Stimulated activated CD8-positive, alpha-beta memory T cell treated with anti-CD3 and anti-CD28 coated beads, Interleukin-2, amount 100 ng/mL, for 1 hour (primary cell): ENCODE measurements at places on chromosomes 4 and X.

GRCh38 chrX:129540722-129541184 lies 694 bp downstream of the OCRL start:
- no peak for DNase-seq

- no peak for DNase-seq
These were observed 69.6 kb upstream of the SLC4A4 start for GRCh38 chr4:71269233-71269632.

DNA sequence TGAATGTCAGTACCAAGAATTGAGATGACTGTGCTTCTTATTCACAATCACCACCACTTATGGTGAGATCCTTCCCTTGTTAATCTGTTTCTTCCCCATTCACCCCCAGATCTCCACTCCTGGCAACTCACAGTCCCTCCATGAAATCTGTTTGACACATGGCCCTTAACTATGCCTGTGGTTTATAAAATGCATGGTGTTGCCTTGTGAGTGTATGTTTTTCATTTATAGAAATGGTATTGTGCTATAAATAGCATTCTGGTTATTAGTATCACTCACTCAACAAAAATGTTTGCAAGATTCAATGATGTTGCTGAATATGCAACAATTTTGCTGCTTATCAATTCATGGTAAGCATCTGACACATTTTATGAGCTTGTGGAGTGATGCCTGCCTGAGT lies 131.0 kb downstream of the PRKX start:
- no peak for DNase-seq

DNA sequence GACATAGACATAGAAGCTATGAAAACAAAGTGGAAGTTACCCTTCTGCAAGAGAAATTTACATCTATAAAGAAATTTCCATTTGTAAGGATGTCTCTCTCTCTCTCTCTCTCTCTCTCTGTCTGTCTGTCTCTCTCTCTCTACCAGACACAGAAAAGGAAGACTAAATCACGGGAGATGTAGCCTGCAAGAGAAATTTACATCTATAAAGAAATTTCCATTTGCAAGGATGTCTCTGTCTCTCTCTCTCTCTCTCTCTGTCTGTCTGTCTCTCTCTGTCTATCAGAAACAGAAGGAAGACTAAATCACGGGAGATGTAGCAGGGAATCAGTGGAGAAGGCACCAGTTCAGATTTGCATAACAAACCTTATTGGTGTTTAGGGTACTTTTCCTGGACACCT lies 65.6 kb upstream of the CTSO start:
- no peak for DNase-seq

GRCh38 chr4:26916195-26916594 lies 55.6 kb downstream of the STIM2 start:
- no peak for DNase-seq

DNA sequence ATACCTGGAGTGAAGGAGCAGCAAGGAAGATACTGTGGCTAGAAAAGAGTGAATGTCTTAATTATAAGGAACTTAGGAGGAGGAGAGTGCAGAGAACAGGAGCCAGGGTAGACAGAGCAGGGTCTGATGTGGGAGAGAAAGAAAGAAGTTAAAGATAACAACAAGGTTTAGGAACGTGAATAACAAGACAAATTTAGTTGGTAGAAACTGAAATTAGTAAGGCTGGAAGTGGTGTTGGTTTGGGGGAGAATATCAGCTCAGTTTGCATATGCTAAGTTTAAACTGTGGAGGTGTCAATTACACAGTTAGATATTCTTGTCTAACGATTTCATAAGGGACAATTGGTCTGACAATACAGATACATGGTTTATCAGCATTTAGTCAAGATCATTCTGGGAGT lies 1123.7 kb upstream of the PABPC4L start:
- DNase-seq = no peak

- no peak for DNase-seq
These were observed 33.9 kb downstream of the CLCN5 start for GRCh38 chrX:49956313-49956712.

DNA sequence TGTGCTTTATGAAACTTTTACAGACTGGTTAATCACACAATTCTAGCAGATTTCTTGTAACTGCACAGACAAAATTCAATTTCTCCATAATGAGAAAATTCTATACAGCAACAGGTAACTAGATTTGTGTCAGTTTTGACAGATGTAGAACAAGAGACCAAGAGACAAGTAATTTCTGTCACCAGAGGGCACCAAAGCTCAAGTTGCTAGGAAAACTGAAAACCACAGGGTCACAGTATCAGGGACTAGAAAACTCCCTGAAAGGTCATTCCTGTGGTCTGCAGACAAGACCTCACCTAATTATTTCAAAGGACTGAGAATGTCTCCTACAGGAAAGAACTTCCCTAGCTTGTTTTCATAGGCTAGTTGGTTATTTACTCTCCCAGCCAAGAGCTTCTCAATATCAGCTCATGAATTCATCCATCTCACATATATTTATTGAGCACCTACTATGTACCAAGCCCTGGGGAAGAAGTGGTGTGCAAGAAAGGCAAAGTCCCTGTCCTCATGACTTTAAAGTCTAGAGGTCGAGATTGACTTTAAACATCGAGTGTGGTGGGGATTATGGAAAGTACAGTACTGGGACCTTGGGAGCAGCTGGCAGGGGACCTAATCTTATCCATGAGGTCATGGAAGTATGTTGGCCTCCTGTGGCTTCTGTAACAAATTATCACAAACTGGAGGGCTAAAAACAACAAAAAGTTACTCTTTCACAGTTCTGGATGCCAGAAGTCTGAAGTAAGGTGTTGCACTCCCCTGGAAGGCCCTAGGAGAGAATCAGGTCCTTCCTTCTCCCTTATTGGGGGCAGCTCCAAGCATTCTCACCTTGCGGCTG lies 47.8 kb upstream of the SETD7 start:
- DNase-seq = no peak

DNA sequence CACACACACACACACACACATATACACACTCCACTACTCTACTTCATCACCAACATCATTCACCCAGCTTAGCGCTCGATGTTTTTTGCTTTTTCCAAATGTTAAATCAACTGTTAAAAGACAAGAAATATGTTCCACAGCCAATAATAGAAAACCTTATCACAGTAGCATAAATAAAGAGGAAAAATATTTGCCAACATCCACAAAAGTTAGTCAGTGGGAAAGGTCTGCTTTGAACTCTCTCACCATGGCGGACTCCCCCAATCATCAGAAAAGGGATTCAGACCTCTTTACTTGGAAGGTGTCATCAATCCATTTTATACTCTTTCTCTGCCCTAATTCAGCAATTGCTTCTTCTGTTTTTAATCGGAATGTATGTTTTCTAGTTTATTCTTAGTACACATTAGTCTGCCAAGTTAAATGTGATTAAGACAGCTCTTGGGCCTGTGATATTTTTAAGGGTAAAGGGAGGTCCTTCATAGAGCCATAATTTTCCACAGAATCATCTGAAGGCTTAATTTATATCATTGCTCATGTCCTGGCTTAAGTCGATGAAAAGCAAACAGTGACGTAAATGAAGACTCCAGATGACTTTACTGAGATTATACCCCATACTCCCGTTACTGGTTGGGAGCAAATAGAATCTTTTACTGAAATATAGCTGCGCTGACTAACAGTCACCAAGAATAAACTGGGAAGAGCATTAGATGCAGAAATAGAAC lies 29.7 kb upstream of the LGI2 start:
- no peak for DNase-seq

GRCh38 chr4:163196926-163197480 lies 30.3 kb upstream of the NAF1 start:
- DNase-seq = no peak

GRCh38 chr4:139853309-139853708 lies 187.7 kb downstream of the MGST2 start:
- no peak for DNase-seq

- no peak for DNase-seq
These were observed 168.0 kb upstream of the PACRGL start for GRCh38 chr4:20532116-20532790.

GRCh38 chr4:101201421-101201820 lies 145.9 kb downstream of the PPP3CA start:
- no peak for DNase-seq

- DNase-seq = no peak
These were observed 63.4 kb downstream of the NFKB1 start for GRCh38 chr4:102564399-102565059.

- DNase-seq = no peak
These were observed 154.8 kb upstream of the ANXA3 start for GRCh38 chr4:78396613-78397291.

GRCh38 chr4:108042927-108043326 lies 53.2 kb downstream of the HADH start:
- no peak for DNase-seq

- DNase-seq = no peak
These were observed 23.3 kb downstream of the BRCC3 start for GRCh38 chrX:155094468-155095061.

DNA sequence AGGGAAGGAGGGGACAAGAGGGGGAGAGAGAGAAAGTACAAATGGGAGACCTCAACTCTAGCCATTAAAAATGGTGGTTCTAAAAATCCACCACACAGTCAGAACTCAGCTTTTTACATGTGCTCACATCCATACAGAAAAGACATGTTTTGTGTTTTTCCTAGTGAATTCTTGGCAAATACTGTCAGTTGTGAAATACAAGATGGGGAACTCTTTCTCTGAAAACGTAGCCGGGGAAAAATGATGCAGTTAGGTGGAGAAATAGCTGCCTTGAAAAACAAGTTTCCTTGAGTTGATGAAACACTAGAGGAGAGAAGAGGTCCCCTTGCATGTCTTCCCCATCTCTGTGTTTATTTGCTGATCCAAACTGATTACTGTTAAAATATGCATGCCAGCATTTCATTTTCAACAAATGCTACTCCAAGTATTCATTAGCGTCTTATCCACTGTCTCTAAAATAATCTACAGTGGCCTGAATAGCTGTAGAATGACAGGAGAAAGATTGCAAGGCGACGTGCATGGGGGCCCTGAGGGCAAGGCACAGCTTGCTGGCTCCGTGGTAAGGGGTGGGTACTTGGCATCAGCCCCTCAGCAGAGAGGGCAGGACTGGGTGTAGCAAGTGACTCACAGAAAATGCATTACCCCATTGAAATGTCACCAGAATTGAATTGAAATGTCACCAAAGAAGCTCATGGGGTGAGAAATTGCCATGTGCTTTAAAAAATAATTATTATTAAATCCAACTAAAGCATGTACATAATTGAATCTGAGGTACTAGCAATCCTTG lies 48.1 kb upstream of the TBL1X start:
- no peak for DNase-seq

DNA sequence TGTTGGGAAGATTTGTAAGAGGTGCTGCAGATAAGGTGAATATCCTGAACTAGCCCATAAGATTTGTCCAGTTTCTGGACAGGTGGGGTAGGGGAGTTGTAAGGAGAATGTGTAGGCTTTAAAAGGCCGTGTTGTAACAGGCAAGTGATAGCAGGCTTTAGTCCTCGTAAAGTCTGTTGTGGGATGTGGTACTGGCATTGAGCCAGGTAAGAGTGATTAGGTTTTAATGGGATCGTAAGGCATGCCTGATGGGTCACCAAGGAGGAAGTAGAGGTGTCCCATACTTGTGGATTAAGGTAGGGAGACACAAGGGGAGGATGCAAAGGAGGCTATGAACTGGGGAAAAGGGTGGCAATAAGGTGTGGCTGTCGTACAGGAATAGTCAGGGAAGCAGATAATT lies 256.9 kb upstream of the DKK2 start:
- DNase-seq = no peak

DNA sequence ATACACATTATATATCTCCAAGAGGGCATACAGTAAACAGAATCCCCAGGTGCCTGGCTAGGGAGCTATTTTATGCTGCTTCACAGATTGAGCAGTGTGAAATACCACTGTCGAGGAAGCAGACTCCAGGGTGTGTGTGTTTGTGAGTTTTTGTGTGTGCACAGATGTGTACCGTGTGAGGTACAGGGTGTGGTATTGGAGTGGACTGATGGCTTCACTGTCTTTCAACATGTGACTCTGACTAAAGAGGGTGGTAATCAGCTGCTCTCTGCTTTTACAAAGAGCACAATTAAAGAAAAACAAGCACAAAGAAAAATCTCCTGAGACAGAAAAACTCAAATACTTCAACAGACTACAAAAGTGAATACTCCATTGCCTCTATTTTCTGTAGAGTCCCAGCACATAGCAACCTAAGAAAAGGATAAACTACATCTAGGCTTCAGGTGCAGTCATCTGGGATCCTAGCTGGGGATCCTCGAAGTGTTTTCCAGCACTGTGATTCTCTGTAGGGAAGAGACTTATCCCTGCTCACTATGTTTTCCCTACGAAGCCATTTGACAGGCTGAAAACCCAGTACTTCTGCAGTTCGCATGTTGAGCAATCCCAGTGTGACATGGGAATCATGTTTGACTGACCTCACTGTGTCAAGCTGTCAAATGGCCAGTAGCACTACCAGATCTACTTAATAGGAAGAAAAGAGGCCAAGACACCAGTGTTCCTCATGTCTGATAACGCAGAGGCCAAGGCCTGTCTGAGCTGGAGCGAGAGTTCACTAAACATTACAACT lies 100.3 kb downstream of the CDS1 start:
- no peak for DNase-seq

DNA sequence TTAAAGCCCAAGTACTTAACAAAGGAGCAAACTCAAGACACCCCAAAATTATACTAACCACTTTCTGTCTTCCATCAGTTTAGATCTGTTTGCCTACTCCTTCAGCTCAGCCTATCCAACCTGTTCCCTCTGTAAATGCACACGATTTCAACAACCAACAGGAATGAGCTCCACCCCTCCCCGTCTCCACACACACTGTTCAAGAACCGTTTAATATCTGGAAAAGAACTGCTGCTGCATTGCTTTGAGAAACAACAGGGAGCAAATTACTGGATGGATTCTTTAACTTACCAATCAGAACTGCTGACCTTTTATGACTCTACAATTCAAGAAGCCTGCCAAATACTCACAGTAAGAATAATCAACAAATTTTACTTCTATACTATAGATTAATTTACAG lies 87.0 kb downstream of the FBXW7 start:
- DNase-seq = no peak

DNA sequence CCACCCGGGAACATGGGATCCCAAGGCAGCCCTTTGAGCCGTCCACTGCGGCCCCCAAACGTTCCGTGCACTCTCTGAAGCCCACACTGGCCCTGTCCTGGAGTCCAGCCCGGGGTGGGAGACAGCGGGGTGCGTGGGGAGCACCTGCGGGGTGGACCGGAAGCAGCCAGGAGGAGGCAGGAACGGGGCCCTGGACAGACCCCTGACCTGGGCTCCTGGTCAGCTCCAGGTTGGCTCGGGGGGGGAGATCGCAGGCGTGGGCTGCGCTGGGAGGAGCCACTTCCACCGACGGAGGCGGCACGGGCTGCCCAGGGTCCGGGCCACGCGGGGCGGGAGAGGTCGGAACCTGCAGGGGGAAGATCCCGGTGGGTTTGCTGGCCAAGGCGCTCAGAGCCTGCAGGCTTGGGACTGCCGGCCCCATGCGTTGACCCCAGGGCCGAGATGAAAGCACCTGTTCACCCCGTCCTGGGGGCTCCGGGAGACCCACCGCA lies 5.7 kb upstream of the PLCXD1 start:
- no peak for DNase-seq

GRCh38 chrX:76183289-76184049 lies 10.6 kb downstream of the PBDC1 start:
- no peak for DNase-seq
